Stimulated activated CD4-positive, alpha-beta T cell treated with anti-CD3 and anti-CD28 coated beads, Interleukin-1b, Interleukin-23, amount 100 ng/mL, for 4 hours (primary cell): ENCODE measurements at places on chromosomes 4 and X.
A peak's percentile ranks its signal among the peaks of the same experiment; 100 is the strongest.

DNA sequence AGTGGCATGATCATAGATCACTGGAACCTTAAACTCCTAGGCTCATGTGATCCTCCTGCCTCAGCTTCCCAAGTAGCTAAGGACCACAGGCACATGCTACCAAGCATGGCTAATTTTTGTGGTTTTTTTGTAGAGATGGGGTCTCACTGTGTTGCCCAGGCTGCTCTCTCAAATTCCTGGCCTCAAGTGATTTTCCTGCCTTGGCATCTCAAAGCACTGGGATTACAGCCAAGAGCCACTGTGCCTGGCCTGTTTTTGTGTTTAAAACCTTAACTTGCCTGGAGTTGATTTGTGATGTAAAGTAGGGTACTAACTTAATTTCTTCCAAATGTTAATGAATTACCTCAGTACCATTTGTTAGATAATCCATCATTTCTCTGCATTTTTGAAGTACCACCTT, 22.3 kb downstream of the DLG3 start:
- DNase-seq: no peak

- DNase-seq: no peak
Measured at GRCh38 chr4:23476515-23477090, 413.2 kb downstream of the PPARGC1A start.

DNA sequence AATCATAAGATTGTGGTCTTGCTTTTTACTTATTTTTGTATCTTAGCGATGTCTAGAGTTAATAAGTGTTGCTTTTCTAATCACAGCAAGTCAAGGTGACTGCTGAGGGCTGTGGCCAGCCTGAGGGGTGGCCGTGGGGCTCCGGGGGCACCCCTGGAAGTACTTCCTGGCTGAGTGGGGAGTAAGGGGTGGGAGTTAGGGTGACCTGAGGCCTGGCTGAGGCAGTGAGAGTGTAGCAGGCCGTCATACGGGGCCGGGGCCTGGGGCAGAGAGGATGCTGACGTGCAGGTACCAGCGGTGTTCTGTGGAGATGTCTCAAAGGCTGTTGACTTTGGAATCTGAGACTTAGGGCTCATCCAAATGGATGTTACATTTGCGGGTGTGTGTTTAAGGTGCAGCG, 29.3 kb downstream of the PIGG start:
- DNase-seq: no peak

GRCh38 chrX:67543818-67544217, at the start of gene AR:
Gene AR, plus strand, starts transcription at chrX:67544021. Its CDS starts 1,126 bp downstream, at chrX:67545147.
- no peak for DNase-seq

GRCh38 chrX:22063284-22063683, 31.2 kb downstream of the PHEX start:
- DNase-seq: peak; percentile 10

- no peak for DNase-seq
Measured at GRCh38 chrX:18098763-18099162, 121.9 kb downstream of the BEND2 start.

DNA sequence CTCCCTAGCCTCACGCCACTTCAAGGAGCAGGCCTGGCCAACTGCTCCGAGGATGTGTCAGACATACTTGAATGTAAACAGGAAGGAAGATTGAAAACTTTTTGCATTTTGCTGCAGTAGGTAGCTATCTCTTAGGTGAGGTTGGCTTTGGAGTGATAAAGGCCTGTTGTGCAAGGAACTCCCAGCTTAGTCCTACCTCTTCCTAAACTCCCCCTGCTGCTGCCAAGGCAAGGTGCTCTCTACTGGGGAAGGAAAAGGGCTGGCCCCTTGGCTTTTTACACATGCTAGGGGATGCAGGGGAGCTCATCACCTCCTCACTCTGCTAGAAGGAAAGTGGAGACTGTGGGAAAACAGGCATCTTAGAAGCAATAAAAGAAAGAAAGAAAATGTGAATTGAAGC, 10.7 kb upstream of the BRS3 start:
- DNase-seq: no peak

- no peak for DNase-seq
Measured at GRCh38 chr4:26207631-26208030, 113.2 kb upstream of the RBPJ start.

GRCh38 chrX:101219116-101219863, at the start of gene DRP2:
Gene DRP2, plus strand, starts transcription at chrX:101219786. Its CDS starts 11,862 bp downstream, at chrX:101231648.
- no peak for DNase-seq

- no peak for DNase-seq
Measured at GRCh38 chr4:54986095-54986846, 139.1 kb downstream of the KDR start.

GRCh38 chrX:130282151-130282550, 13.5 kb upstream of the ZNF280C start:
- no peak for DNase-seq

GRCh38 chrX:40209951-40210617, 112.3 kb upstream of the BCOR start:
- DNase-seq: no peak

- no peak for DNase-seq
Measured at GRCh38 chr4:182738283-182739047, 178.7 kb downstream of the DCTD start.

- no peak for DNase-seq
Measured at GRCh38 chr4:124515591-124515990, 196.9 kb downstream of the ANKRD50 start.

- DNase-seq: no peak
Measured at GRCh38 chr4:130689181-130689580, 1593.2 kb downstream of the C4orf33 start.

GRCh38 chr4:173151496-173151895, 17.1 kb upstream of the GALNT7 start:
- no peak for DNase-seq

GRCh38 chr4:148081745-148082144, 349.9 kb downstream of the ARHGAP10 start:
- DNase-seq: no peak
